Stimulated activated CD4-positive, alpha-beta T cell treated with anti-CD3 and anti-CD28 coated beads, Interleukin-12 subunit alpha, Interleukin-12 subunit beta, amount 100 ng/mL, for 24 hours (primary cell): ENCODE measurements at places on chromosomes 7 and 10.

- DNase-seq: no peak
Observed at GRCh38 chr7:30726296-30727006, 25.5 kb upstream of the INMT start.

- DNase-seq: no peak
Observed at GRCh38 chr10:30256084-30256483, 93.0 kb downstream of the MTPAP start.

- no peak for DNase-seq
Observed at GRCh38 chr7:131595699-131596098, 39.3 kb upstream of the PODXL start.

- no peak for DNase-seq
Observed at GRCh38 chr7:139773371-139773770, 4.4 kb downstream of the HIPK2 start.

GRCh38 chr7:38744746-38745145 lies 113.6 kb upstream of the AMPH start:
- DNase-seq: no peak

DNA sequence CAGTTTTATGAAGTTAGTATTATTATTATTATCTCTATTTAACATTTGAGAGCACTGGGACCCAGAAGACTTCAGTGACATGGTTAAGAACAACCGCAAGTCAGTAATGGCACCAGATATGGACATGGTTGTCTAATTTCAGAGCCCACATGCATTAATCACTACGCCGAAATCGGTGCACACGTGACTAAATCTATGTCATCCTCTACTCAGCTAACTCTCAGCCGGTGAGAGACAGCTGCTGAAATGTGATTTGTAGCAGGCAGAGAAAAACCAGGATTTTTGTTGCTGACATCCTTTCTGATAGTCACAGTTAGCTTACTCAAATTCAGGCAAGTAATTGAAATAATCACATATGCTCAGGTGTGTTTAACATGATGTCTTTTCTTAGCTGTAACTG lies 127.7 kb downstream of the SPAG6 start:
- no peak for DNase-seq

- no peak for DNase-seq
Observed at GRCh38 chr7:78326189-78326588, 527.6 kb downstream of the PHTF2 start.

DNA sequence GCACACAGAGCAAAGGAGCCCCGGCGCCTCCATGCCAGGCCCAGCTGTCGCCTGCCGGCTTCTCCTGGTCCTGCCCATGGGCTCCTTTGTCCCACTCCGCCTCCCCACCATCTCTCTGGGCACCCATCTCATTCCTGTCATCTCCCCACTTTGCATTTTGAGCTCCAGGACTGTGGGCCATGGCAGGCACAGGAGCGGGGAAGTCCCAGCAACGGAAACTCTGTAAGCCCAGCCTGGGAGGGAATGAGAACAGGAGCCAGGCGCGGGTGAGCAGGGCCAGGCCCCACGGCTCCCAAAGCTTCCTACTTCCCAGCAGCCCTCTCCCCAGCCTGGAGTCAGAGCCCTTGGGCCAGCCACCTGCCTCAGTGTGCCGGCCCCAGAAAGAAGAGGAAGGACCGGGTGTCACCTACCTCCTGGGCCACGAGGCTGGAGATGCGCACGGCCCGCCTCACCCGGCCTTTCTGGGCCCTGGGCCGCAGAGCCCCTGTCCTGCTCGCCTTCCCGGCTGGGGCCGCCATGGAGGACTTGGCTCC lies 23.1 kb downstream of the KCNH2 start:
- no peak for DNase-seq

GRCh38 chr10:23111517-23112286 lies 16.3 kb downstream of the MSRB2 start:
- DNase-seq: no peak

DNA sequence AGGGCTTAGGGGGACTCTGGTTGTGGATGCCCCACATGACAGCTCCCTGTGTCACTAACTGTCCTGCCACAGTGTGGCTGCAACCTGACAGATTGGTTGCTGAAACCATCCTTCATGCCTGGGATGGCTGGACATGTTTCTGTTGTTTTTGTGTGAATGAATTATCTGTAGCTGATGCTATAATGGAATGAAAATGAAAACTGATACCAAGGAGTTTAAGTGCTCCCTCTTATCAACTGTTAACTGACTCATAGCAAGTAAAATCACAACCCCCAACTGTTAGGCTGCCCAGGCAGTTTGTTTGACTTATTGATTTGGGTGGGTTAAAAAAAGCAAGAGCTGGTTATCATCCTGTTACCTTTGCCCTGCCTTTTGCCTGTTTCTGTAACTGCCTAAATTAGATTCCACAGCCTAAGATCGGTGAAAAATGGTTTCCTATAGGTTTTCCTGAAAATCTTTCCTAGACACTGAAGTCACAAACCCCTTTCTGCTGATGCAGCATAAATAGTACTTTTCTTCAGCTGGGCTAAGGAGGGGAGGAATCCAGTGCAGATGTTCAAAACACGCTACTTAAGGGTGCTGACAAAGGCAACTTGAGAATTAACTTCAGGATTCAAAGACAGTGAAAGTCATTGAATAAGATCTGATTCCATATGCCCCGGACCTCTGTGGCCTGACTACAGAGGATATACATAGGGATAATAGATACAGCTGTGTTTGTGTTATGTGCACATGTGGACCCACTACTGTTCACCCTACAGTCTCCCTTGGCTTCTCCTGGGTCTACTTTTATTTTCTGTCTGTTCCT lies 5.7 kb downstream of the FRAT2 start:
- DNase-seq: no peak

- DNase-seq: no peak
Observed at GRCh38 chr7:43018446-43018845, 86.3 kb downstream of the MRPL32 start.

DNA sequence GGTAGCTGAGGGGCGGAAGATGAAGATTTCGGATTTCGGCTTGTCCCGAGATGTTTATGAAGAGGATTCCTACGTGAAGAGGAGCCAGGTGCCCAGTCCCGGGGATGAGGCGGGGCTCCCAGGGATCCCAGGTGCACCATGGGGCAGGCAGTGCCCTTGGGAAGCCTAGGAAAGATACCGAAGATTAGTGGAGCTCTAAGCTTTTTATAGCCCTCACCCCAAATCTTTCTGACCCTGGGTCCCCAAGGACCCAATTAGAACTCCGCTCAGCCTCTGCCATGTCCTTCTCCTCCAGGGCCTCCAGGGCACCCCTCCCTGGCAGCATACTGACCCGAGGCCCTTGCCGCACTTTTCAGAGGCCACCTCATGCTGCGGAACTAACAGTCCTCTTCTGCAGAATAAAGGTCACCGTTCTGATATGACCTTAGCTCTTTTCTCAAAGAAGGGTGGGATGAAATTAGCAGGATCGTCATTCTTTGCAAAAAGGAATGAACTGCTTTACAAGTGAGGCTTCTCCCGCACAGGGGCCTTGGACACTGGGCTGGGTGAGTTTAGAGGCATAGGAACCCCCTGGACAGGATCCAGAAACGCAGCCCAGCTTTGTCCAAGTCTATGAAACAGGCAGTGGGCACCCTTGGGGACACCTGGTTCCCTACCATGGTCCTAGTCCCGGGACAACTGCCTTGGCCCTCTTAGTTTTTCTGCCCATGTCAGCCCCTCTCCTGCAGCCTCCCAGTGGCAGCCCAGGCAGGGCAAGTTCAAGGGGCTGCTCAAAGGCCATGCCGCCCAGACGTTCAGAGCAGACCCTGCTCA lies 17.9 kb upstream of the CSGALNACT2 start:
- no peak for DNase-seq

DNA sequence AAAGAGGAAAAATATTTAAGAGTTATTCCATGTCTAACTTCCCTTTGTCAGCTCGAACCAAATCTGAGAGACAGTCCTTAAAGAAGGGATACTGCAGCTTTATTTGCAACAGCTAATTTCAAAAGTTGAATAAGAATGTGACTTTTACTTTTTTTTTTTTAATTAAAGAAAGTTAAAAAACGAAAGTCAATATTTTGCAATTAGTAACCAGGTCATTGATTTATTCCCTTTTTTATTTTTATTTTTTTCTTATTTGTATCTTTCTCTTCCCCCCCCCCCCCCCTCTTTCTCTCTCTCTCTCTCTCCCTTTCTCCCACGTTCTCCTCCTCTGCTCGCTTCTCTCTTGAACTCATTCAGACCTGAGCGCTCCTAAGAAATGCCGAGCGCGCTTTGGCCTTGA lies 209.5 kb downstream of the TCF7L2 start:
- DNase-seq: no peak

DNA sequence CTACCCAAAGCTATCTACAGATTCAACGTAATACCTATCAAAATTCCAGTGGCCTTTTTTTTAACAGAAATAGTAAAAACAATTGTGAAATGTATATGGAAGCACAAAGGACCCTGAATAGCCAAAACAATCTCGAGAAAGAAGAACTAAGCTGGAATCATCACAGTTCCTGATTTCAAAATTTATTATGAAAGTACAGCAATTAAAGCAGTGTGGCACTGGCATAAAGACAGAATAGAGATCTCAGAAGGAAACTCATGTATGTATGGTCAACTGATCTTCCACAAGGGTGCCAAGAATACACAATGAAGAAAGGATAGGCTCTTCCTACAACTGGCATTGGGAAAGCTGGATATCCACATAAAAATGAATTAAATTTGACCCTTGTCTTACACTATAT lies 23.2 kb downstream of the PNLIPRP3 start:
- DNase-seq: no peak

DNA sequence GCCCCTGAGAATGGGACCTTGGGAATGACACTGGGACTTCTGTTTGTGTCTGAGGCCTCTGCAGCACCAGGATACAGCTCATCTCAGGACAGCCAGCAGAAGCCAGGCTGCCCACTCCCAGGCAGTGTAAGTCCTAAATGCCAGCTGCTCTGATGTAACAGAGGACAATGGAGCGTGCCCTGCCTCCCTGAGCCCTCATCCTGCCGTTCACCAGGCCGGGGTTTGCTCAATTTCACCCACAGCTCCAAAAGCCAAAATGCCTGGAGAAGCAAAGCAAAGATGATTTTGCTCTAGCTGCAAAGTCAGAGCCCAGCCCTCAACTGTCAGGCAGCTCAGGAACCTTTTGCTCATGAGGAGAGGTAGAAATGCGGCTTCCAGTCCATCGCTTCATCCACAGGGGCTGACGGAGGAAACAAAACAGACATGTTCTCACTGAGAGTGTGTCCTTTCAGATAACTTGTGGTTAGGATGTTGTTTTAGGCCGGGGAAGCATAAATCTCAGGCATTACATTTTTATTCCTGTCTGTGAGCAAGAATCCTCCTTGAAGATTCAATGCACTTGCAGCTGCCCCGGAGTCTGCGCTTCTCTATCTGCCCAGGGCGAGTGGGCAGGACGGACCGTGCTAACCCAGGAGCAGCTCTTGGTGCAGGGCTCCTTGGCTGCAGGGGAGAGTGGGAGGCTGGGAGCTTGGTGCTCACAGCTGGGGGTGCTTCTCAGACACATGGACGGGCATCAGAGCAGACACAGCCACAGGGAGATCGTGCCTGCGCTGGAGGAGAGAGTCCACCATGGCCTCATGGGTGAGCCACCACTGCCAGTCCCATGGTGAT lies 83.2 kb upstream of the CHST15 start:
- no peak for DNase-seq

- DNase-seq: no peak
Observed at GRCh38 chr7:93165447-93165846, 17.3 kb upstream of the SAMD9L start.

- no peak for DNase-seq
Observed at GRCh38 chr7:127525866-127526480, 59.4 kb downstream of the GCC1 start.

DNA sequence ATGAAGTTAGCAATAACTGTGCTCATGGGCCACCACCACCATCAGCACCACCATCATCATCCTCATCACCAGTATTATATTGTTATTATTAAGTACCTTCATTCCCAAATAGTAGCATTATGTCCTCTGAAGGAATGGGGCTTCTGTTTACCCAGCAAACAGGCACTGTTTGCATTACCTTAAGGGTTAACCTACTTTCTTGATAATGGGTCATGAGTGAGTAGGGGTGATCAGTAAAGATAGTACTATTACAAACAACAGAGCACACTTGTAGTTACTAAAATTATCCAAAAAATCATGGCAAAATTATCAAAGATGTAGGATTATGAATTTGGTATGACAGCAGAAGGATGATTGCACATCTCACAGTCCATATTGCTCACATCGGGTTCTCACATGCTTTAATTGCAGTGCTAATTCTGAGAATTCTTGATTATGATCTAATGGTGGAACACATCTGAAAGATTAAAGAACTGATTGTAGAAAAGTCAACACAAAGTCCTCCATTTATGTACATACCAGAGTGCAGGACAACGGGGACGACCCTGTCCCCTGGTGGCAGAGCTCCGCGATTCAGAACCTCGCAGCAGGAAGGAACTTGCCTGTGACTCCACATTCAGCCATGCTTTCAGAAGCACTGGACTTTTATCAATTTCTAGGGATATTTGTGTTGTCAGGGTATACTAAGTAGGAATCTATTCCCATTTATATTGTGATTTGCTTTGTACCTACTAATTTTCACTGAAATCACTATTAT lies 31.0 kb downstream of the PDE1C start:
- no peak for DNase-seq

- no peak for DNase-seq
Observed at GRCh38 chr10:4691776-4692175, 134.2 kb upstream of the AKR1E2 start.

DNA sequence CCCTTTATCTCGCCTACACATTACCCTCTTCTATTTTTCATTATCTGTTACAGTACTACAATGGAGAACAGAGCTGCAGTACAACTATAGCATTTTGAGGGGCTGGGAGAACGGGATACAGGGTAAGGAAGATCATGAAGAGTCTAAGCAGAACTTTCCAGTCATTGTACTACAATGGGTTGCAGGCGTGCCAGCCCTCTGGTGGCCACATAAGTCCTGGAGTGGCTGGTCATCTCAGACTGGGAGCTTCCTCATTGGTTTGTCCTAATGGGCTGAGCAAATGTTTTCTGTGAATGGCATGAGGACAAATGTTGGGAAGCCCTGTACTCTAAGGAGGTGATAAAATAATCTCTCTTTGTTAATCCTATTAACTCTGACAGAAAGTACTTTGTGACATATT lies 33.0 kb downstream of the TMEM106B start:
- no peak for DNase-seq

- DNase-seq: no peak
Observed at GRCh38 chr7:148621563-148621962, 31.0 kb downstream of the C7orf33 start.

GRCh38 chr10:77357185-77357584 lies 280.4 kb downstream of the KCNMA1 start:
- no peak for DNase-seq

DNA sequence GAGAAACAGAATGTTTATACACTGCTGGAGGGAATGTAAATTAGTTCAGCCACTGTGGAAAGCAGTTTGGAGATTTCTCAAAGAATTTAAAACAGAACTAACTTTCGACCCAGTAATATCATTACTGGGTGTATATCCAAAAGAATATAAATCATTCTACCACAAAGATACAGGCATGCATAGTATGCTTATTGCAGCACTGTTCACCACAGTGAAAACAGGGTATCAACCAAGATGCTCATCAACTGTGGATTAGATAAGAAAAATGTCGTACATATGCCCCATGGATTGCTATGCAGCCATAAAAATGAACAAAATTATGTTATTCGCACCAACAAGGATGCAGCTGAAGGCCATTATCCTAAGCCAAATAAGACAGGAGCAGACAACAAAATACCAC lies 343.1 kb upstream of the KCND2 start:
- no peak for DNase-seq
